ENCODE measurements at places on chromosomes 5 and 9.

GRCh38 chr9:125061391-125061790 lies 81.9 kb downstream of the SCAI start:
- no peak for DNase-seq

DNA sequence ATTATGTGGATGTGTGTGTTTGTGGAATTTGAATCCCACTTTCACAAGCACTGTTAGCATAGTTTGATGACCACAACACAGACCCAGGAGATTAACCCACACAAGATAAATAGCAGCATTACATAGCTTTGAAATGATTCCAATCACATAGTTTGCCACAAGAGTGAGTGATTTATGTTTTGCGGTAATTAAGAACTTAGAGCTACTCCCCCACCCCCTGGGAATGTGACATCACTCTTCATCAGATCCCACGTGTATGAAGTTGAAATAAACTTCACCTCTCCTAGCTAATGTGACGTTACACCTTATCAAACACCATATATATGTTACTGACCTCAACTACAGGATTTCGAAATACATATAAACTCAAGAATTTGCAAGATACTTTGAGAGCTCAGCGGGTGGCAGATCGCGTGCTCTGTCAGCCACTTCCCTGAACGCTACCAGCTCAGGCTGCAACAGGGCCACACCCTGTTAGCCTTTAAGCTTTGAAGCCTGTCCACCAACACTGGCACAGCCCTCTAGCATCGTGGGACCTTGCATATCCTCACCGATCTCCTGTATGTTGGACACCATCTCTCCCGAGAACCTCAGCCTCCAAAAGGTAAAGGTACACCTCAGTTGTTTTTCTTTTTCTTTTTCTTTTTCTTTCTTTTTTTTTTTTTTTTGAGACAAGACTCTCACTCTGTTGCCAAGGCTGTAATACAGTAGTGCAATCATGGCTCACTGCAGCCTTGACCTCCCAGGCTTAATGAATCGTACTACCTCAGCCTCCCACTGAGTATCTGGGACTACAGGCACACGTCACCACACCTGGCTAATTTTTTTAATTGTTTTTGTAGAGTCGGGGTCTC lies 1.7 kb upstream of the AGTPBP1 start:
- DNase-seq, result peak; percentile 91

GRCh38 chr9:13589034-13589737 lies 309.7 kb upstream of the MPDZ start:
- no peak for DNase-seq

DNA sequence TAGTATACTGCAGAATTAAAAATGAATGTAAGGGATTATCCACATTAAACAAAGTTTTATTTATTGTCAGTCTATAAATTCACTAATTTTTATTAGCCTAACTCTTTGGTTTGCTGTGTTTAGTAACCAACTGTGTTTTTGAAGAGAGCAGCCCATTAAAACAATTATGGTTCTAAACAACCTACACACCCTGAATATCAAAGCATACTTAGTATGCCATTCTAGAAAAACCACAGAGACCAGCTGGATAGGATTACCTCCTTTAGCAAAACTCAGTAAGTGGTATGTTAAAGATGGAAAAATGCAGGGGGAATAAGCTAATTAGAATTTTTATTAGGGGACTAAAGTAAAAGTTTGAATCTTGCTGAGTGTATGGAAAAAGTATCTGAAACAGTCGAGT lies 1981.7 kb upstream of the NUDT12 start:
- DNase-seq, result no peak

- no peak for DNase-seq
Measured at GRCh38 chr5:157729858-157730257, 1.4 kb upstream of the THG1L start.

GRCh38 chr9:77841739-77842386 lies 189.7 kb downstream of the GNAQ start:
- no peak for DNase-seq

DNA sequence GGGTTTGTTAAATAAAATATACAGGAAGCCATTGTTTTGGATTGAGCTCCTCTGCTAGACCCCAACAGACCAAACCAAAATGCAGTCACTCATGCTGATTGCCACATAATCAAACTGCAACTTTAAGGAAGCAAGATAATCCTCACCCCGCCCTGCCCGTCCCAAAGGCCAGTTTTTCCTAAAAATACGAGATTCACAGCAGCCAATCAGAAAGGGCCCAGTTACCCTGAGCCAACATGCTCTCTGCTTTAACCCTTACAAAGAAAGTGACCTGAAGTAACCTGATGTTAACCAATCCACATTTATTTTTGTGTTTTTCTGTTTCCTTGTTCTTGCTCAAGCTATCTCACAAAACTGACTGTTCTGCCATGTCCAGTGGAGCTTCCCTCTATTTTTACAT lies 21.5 kb upstream of the RNF20 start:
- DNase-seq, result no peak

DNA sequence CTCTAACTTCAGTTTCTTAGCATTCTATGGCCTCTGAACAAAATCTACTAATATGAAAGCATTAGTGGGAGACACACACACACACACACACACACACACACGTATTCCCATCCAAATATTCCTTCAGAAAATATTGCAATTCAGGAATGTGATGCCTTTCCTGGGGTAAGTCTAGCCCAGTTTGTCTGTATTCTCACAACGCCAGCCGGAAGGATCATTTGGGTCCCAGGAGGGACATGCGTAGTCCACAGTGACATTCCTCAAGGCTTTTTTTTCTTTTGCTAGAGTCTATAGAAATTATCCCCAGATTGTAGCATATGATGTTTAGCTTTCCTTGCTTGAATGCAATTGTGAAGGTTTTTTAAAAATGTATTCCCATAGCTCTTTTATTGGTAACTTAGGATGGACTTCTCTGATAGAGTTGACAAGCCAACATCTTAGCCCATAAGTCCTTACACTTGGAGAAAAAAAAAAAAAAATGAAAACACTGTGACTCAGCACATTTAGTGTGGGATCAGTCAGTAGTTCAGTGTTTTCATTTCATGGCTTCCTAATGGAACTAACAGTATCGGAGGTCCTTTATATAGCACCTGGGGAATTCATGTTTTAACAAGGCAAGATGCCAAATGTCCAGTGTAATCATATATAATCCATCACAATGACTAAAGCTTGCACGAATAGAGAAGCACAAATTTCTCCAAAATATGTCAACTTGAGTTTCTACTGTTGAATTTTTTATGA lies 316.5 kb downstream of the DIRAS2 start:
- DNase-seq, result peak; percentile 56

DNA sequence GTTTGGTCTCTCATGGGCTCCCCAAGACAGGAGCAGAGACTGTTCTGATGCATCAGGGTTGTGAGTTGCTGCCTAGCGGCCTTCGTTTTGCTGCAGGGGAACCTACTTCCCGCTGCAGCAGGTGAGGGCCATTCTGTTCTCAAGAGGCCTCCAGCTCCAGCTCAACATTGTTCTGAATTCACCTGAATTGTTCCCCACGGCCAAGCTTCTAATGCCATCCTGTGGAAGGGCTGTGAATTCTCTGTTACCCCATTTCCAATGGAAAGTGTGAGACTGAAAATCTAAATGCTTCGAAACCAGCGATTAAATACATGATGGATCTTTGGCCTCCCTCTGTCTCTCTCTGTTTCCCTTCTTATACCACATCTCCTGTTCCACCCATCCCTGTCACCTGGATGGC lies 349.1 kb upstream of the DAP start:
- DNase-seq, result no peak

DNA sequence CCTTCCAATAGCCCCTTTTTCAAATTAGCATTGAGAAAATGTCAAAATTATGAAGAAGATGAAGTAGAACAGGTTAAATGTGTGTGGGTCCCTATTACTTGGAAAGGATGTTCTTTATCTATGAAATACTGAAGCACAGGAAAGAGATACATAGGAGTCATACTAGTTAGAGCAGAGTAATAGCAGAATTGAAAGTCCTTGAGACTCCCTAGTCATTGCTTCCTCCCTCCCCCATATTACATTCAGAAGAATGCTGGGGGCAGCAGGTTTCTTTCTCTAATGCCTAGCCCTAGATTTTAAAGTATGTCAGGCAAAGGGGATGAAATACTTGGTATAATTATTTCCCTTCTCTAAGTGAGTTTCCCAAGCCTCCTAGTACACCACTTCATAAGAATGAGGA lies 4.4 kb downstream of the ZCCHC9 start:
- no peak for DNase-seq

- DNase-seq, result no peak
Measured at GRCh38 chr5:78295035-78295961, 800 bp upstream of the AP3B1 start.

GRCh38 chr5:11177999-11178711 lies 417.1 kb upstream of the DAP start:
- no peak for DNase-seq

GRCh38 chr9:109017061-109017460 lies 3.8 kb upstream of the CTNNAL1 start:
- peak; percentile 23 for DNase-seq

- no peak for DNase-seq
Measured at GRCh38 chr5:14741131-14741530, 76.6 kb downstream of the OTULIN start.

DNA sequence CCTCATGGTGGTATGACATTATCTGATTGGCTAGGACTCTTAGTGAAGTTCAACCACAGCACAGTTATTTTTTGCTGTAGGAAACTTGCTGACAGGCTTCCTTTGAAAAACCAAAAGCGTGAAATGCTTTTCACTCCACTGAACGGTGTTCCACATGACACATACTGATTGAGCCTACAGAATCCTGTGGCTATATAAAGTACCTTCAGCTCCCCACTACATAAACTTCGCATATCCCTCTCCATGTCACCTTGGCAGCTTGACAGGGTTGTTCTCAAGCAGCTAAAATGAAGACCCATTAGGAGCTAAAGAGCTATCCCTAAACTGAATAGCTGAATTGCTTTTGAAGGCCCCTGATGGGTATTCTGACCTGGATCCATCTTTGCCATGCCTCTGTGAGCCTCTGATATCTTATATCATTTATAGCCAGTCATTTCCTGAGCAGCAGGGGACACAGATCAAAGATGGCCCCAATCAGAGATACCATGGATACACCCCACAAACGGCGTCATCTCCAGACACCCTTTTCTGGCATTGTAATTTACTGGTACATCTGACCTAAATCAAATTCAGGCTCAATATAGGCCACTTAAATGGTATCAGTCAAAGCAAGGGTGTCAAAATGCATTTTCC lies 91.5 kb downstream of the APBA1 start:
- no peak for DNase-seq

GRCh38 chr5:158701406-158702177 lies 398.1 kb downstream of the EBF1 start:
- peak; percentile 17 for DNase-seq

DNA sequence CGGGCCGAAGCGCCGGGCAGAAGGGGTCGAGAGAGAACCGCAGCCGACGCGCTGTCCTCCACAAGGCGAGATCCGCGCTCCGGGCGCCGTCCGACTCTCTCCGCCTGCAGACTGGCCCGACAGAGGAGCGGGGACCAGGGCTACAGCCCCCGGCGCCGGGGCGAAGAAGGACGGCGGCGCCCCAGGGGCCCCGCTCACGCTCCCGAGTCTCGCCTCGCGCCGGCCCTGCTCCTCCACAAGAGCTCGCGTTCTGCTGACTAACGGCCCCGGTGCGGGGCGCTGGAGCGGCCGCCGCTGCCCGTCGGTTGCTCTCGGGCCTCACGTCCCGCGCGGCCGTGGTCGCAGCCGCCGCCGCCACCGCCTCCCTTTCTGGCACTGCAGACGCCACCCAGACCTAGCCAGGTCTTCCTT lies 338 bp downstream of the ABHD17B start:
- DNase-seq, result no peak

DNA sequence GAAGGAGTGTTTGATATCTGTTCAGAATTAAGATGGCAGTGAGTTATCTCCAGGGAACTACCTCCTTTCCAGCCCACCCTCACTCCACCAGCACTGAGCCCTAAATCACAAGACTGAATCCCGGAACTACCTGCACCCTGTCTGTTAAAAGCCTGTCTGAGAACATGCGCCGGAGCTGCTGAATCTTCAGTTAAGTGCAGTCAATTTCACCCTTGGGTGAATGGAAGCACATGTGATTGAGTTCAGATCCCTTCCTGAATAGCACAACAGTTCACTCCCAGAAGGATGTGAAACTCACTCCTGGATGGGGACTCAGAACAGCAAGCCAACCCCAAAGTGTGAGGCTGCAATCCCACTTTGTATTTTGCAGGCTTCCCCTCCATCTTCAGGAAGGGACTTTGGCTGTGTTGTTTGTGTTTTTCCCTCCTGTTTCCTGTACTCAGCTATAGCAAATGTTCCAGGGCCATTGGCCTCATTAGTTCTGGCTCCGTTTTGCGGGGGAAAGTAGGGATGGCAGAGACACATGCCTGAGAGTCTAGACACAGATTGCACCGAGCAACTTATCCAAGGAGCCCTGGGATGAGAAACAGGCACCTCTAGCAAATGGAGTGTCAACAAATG lies 43.4 kb downstream of the DPYSL3 start:
- DNase-seq, result no peak

- DNase-seq, result peak; percentile 67
Measured at GRCh38 chr5:168679515-168679920, 100.3 kb upstream of the PANK3 start.

DNA sequence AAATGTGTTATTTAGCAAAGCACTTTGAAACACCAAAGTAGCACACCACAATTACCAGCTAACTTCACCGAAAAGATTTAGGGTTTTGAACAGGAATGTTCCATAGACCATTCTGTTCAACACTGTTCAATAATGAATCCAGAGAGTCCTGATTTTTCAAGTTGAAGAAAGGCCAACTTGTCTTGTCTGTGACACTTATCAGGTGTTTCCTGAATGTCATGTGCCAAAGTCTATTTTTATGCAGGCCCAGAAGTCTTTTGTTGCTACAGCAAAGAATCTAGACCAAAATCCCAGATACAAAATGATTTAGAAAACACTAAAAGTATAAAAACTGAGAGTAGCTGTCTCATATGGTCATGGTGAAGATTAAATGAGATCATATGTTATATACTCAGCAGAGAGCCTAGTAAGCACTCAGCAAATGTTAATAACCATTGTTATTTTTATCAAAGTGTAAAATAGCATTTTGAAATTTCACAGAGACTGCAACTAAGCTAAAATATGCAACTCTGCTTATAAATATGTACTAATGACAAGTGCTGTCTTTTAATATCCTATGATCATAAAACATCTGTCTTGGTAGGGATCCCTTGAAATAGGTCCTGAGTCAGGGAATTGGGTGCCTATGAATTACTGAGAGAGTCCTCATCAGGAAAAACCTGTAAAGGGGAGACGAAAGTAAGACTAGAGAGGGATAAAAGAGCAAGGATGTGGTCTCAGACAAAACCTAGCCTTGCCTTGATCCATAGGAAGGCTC lies 122.4 kb upstream of the SLC12A2 start:
- DNase-seq, result no peak

DNA sequence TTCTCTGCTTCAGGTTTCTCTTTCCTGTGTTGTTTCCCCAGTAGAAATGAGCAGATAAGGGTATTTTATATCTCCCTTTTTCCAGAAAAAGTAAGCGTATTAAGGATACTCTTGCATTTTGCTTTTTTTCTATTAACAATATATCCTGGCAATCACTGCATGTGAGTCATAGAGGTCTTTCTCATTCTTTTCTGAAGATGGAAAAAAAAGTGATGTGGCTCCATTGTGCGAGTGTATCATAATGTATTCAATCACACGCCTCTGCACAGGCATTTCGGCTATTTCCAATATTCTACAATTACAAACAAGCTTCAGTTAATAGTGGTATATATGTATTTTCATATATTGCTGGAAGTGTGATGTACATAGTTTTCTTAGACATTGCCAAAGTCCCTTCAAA lies 155.9 kb downstream of the MED27 start:
- no peak for DNase-seq
